CD4-positive, alpha-beta T cell treated with Interleukin-1 beta for 1 hour (primary cell): ENCODE measurements at places on chromosomes 7 and 10.
A peak's percentile ranks its signal among the peaks of the same experiment; 100 is the strongest.

- no peak for DNase-seq
Observed at GRCh38 chr10:35598379-35598778, 6.8 kb upstream of the GJD4 start.

DNA sequence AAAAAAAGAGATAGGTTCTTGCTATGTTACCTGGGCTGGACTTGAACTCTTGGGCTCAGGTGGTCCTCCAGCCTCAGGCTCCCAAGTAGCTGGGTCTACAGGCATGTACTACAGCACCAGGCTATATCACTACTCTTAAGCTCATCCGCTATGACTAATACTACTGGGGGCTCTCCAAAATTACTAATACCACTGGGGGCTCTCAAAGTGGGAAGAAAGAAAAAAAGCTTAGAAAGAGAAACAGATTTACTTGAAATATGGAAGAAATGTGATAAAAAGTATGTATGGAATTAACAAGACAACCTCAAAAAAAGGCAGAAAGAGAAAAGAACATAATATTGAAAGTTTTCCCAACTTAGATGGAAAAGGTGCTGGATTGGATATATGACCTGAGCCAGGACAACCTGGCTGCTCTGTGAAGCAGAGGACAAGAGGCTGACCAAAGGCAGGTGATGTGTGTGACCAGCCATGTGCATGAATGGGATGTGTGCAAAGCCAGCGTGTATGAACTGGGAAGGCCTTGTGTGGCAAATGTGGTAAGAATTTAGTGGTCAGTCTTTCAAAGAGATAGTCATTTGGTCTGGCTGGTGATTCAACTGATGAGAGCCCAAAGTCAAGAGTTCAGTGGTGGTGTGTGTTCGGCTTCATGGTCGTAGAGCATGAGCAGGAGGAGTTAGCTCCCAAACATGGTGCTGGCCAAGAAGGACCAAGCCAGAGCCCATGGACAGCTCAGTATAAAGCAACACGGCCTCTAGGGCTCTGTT, 232.4 kb upstream of the KLF14 start:
- DNase-seq, result no peak

DNA sequence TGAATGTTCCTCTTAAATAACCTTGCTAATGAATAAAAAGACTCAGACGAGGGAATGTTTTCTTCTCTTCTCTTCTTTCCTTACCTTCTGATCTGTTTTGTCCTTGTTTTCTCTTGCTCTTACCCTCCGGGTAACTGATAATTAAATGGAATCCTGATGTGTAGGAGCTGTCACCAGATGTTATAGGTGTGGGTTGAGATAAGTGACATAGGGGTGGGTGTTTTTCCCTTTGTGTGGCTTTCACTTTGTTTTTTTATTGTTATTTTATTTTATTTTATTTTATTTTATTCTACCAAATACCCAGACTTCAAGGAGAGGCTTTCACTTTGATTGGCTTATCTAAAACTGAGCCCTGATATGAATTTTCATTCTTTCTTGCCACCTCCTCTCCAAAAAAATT, 25.5 kb downstream of the ANLN start:
- DNase-seq, result no peak

GRCh38 chr7:97198596-97198995, 81.1 kb downstream of the SDHAF3 start:
- no peak for DNase-seq

DNA sequence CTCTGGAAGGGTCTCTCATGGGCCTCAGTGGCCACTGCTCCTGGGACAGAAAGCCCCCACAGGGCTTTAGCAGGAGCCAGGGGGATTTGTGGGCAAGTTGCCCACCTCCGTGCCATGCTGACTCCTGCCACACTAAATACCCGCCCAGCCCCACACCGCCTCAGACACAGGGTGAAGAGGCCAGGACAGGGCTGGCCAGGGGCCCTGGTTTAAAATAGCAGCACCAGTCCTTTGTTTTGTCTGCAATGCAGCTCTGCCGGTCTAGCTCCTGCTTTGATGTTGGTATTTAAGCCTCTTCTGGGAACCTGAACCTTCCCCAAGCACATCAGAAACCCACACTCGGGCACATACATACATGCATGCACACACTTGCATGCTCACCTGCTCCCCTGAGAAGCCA, 14.4 kb upstream of the TNRC18 start:
- DNase-seq, result no peak

DNA sequence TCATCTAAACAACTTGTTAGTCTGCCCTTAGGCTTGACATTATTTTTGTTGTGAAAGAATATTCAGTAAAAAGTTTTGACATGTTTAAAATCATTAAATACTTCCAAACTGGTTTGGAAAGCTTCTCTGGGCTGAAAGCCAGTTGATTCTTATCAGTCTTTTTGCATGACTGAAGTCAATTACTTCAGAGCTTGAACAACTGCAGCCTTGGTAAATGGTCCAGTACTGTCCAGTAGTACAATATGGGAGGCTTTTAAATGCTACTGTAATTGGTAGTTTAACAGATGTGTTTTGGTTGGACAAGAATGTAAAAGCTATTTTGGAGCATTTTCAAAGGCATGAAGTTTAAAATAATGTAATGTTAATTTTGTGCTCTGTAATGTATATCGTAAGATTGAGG, 103.4 kb downstream of the SDK1 start:
- DNase-seq, result no peak

GRCh38 chr7:44333911-44334733, 8.7 kb upstream of the CAMK2B start:
- DNase-seq, result no peak

GRCh38 chr7:129359638-129360037, 74.6 kb upstream of the STRIP2 start:
- DNase-seq, result no peak

GRCh38 chr10:15469111-15469510, 98.0 kb upstream of the FAM171A1 start:
- no peak for DNase-seq

DNA sequence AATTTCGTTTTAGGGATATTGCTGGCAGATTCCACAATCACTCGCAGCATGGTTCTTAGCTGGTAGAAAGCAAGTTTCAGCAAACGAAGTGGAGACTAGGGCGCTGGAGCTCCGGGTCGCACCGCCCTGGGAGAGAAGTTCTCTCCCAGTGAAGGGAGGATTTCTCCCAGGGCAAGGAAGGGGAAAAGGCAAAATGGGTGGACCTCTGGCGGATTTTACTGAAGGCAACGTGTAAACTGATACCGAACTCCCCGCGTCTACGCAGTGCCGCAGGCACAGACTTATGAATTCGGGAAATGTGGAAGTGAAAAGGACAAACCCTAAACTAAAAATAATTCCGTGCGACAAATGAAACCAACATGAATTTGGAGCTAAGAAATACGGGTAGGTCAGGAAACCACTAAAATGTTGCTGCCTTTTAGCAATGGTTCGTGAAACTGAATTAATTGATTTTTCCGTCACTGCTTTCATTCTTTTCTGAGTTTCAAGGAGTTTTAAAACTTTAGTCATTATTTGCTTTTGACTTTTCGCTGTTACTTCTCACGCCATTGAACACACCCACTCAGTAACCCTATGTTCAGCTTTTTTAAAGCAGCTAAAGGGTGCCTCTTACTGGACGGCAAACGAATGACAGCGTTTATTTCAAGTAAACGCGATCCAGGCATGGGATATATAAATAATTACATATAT, at the start of gene MYOF:
Gene MYOF (minus strand): TSS at position 190 of the 690 bp plus-strand sequence. CDS start 140 bp downstream, at position 50.
- peak; percentile 57 for DNase-seq

GRCh38 chr10:58157076-58157766, 110.5 kb downstream of the IPMK start:
- no peak for DNase-seq

DNA sequence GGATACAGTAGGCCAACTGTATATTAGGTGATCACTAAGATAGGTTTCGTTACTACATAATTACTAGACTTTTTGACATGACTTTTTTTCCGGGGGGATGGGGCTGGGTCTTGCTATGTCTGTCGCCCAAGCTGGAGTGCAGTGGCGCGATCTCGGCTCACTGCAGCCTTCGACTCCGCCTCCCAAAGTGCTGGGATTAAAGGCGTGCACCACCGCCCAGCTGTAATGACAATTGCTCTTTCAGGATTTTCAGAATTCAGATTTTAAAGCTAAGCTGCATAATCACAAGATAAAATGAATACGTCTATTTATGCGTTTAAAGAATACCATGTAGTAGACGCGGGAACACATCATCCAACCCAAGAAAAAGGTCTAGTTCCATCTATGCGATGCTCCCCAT, 982 bp downstream of the IDI1 start:
- DNase-seq, result no peak

DNA sequence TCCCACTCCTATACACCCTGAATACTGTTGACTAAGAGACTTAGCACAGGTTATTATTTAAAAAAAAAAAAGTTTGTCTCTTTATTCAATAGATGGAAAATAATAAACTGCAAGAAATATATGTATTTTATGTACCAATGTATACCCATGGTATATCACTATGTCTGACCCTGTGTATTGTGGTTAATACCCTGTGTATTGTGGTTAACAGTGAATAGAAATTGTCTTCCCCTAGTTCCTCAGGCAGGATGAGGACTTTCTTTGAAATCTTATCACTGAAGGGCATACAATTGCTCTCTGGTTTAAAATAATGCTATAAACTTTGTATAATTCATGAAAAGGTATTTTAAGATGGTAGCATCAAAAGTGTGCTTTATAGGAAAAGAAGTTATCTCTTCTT, 80.0 kb upstream of the TMEM106B start:
- no peak for DNase-seq

DNA sequence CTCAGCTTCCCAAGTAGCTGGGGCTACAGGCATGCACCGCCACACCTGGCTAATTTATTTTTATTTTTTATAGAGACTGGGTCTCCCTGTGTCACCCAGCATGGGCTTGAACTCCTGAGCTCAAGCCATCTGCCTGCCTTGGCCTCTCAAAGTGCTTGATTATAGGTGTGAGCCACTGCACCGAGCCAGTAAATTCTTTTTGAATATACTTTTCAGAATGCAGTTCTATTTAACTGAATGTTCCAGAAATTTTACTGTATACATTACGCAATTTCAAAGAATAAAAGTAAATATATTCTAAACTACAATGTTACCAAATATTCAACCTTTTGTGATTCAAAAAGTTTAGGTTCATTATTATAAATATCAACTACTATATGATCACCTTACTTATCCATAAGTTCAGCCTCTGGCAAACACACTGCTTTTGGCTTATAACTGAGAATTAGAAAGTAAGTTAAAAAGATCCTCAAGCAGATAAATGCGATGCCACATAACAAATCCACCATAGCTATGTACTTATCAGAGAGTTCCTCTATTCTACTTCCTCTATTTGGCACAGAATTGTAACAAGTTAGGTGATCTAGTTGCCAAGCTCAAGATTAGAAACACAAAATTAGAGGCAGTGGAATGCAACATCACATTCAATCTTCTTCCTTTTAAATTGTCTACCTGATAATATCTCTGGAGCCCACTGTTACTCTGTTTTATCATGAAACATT, 118.2 kb downstream of the ANK3 start:
- DNase-seq, result no peak

DNA sequence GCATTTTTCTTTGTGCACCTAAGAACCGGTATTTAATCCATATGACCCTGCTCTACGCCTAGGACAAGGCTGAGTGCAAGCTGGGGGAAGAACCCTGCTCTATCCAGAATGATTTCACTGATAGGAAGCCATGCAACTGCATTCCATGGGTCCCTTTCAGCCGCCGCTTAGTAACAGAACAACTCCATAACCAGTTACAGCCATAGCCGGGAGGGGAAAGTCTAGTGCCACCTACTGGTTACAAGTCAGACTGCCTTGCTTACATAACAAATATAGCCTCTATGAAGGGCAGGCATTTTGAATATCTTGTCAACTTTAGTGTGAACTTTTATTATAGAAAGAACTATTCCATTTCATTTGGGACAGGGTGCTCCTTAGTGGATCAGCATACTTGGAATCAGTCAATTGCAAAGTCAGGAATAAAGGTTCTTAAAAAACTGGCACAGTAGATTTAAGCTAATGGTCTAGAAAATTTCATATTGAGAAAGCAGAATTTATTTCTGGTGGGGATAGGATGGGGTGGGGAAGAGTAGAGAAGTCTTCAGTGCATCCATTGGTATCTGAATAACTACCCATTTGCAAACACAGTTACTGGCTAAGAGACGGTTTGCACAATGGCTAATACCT, 521.7 kb downstream of the ADRA2A start:
- peak; percentile 51 for DNase-seq

GRCh38 chr7:143295870-143296269, 7.7 kb downstream of the CASP2 start:
- no peak for DNase-seq

GRCh38 chr7:130263130-130263529, 3.5 kb upstream of the CPA2 start:
- DNase-seq, result no peak

DNA sequence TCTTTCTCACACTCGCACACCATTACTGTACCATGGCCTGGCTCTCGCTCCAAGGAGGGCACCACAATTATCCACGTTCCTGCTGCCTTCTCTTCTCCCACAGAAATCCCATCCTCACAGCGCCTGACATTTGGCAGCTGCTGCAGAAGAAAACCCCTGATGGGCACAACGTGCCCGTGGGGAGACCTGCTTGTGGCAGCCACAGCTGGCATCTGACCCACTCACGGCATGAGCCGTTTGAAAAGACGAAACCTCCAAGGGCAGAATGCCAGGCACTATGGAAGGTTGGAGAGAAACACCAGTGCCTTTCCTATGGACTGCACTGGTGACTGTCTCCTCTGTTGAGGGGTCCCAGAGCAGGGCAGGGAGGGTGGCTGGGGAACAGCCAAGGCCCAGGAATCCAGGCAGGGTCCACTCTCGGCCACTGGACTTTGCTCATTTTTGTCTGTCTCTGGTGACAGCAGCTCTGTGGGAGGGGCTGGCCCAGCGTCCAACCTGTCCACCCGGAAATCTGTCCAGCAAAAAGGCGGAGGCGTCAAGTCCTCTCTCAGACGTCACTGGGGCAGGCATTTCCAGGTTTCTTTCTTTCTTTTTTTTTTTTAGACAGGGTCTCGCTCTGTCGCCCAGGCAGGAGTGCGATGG, 61.0 kb upstream of the MKRN1 start:
- no peak for DNase-seq

DNA sequence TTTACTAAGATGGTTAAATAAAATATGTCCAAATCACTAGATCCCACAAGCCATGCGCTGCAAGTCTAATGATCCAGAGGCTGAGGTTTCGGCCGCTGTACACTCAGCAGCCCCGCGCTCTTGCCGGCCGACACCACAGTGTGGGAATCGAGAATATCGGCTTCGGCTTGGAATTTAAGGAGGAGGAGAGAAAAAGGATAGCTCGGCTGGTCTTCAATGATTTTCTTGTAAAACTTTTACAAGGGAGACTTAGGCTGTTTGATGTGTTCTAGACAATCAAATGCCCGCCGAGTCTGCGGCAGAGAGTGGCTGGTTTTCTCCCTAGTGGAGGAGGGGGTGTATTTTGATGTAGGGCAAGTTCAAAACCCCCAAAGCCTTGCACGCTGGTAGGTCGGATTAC, 118.2 kb upstream of the TCF7L2 start:
- no peak for DNase-seq
